ENCODE measurements at places on chromosomes 4 and X.

- DNase-seq = no peak
Measured at GRCh38 chr4:4549534-4549933, 7.7 kb upstream of the STX18 start.

DNA sequence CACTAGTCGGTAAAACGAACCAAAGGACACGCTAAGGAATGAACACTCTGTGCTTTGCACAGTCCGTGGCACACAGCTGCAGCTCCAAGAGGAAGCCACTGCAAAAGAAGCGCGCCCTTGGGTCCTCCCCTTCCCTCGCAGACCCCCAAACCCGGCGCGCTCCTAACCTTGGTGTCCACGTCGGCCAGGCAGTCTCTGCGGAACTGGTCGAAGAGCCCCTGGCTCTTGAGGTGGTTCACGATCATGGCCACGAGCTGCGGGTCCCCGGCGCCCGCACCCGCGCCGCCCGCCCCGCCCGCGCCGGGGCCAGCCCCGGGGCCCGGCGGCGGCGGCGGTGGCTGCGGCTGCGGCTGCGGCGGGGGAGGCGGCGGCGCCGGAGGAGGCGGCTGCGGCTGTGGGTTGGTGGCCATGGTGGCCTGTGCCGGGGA, 333 bp downstream of the BOD1L1 start:
- DNase-seq = no peak

GRCh38 chrX:44935640-44936039, 62.7 kb downstream of the KDM6A start:
- no peak for DNase-seq

DNA sequence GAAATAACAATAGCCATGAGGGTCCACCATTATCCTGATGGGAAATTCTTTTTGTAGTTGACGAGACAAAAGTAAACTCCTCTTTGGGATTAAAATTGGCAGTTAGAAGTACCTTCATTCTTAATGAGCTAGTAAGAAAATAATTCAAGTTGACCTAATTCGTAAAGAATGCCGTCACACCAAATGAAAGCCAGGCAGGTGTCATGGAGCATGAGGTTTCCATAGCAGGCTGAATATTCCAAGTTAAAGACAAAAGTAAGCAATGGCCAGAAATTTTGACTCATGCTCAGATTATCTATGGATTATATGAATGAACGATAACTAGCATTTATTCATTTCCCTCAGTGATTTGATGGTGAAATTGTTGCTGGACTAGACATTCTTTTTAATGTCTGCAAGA, 192.2 kb upstream of the FAT1 start:
- DNase-seq = no peak

DNA sequence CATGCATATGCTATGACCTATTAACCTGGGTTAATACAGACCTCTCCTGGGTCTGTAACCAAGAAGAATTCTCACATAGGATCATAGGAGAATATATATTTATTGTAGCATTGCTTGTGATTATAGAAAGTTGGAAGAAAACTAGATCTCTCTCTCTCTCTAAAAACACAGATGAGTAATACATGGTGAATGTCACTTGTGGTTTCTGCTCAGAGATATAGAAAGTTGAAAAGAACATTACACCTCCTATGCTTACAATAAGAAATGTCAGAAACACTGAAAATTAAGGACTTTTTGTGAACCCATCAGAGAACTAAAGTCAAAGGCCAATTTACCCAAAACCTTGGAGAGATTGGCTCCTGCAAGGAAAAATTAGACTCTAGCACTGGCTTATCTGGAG, 1389.5 kb downstream of the FAM133A start:
- DNase-seq = no peak

GRCh38 chrX:132732236-132732635, 226.2 kb downstream of the HS6ST2 start:
- DNase-seq = no peak

DNA sequence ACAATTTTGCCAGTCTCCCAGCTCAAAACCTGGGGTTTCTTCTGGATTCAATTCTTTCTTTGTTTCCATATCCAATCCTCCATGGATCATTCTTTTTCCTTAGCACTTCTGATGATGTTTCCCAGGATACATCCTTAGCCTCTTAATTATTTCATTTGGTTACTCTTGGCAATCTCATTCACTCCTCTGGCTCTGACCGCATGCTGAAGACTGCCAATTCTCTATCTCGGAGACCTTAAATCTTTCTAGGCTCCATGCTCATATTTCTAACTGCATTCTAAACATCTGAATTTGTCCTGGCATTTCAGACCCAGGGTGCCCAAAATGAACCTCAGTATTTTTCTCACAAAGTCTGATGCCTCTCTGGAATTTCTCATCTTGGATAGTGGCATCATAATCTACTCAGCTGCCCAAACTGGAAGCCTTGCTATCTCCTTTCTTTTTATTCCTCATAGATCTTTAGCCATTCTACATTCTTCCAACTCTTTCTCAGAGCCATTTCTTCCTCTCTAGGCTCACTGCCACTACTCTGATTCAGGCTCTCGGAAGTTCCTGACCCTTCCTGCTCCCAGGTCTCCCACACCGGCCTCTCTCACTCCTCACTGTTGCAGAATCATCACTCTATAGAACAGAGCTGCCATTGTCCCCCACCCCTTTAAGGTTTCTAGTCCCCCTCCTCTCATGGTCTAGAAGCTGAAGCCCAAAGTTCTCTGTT, 290.2 kb downstream of the CAMK2D start:
- no peak for DNase-seq

GRCh38 chrX:45601052-45601451, 400.4 kb upstream of the DIPK2B start:
- DNase-seq = no peak

DNA sequence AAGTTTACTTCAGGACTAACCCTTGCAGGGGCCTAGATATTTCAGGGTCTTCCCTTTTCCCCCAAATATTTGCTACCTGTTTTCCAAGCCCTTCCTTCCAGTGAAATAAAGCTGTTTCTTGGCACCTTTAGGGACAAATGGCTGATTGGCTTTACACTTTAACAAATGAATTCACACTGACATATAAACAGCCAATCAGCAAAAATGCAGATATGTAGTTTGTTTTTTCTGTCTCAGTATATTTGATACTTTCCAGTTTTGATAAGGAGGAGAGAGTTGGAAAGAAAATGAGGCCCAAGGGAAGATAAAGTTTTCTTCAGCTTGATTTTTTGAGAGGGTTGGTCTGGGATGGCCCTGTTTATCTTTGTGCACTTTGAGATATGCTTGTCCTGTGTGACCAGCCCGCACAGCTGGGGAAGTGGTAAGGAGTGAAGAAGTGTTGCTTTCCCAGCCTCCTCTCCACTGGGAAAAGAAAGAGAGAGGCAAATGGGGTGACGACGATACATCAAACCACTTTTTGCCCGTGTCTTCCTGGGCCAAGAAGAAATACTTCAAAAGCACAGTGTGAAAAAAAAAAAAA, 67.5 kb downstream of the MGST2 start:
- no peak for DNase-seq

- peak; percentile 46 for DNase-seq
Measured at GRCh38 chrX:9566150-9566621, 101.3 kb downstream of the TBL1X start.

DNA sequence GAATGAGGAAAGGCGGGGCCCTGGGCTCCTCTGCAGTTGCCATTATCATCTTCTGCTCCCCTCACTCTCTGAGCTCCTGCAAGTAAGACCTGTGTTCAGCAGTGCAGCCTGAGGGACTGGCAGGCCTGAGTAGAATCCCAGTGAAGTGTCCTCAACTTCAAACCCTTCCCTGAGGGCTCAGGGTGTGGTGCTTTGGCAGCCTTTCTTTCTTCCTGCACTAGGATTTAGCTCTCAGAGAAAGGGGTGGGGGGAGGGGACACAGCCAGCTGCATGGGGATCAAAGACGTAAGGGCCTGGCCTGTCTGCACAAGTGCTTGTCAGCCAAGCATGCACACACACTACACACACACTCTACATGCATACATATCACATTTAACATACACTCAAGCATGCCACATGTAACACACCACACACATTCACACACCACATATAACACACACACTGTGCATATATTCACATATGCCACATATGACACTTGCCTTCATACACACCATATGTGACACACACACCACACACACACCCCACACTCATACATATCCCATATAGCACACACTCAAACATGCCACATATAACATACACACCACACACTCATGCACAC, 223.4 kb upstream of the RPL34 start:
- no peak for DNase-seq

DNA sequence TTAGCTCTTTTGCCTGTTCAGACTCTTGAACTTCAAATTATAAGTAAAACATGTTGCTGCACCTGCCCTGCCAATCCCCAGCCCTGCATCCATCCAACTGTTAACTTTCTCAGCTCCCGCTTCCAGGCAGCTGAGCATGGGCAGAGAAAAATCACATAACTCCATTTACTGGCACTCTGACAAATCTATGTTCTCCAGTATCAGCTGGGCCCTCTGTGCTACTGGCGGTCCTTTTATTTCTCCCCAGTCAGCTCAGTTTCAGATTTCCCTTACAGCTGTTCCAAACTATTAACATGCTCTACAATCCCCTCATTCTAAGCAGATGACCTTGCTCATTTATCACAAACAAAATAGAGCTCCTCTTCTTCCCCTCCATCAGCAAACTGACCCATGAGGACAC, 240.4 kb upstream of the TET2 start:
- peak; percentile 77 for DNase-seq

DNA sequence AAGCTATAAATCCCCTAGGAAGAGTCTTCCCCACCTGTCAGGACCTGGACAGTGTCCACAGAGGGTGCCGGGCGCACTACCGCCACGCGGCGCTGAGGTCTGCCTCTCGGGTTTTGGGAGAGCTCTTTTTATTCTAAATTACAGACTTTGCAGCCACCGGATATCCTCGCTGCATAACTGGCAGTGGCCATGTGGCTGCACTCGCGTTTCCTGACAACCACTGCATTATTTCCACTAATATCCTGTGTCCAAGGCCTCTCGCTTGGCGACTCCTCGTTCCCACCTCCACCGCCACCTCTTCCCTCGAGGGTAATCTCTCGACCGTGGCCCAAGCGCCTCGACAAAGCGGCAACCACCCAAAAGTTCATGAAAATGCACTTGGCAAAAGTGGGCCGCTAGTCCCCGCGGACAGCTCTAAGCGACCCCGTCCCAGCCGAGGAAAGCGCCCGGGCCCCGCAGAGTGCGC, 512 bp upstream of the TMEM131L start:
- no peak for DNase-seq

DNA sequence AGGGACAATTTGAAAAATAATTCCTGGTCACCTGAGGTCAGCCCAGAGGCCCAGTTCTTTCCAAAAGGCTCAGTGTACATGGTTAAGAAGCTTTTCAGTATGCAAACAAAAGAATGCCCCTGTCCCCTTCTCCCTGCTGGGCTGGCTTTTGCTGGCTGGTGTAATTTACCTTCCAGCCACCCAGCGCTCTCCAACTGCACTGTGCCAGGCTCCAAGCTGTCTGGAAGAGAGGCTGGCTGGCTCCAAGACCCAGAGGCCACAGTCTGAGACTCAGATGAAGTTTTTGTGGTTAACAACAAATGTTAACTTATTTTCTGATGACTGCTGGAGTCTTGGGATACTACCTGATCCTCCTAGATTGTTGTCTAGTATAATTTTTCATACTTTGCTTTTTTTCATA, 11.9 kb upstream of the KIT start:
- DNase-seq = no peak

- no peak for DNase-seq
Measured at GRCh38 chr4:179804440-179804839, 2362.2 kb upstream of the AGA start.

DNA sequence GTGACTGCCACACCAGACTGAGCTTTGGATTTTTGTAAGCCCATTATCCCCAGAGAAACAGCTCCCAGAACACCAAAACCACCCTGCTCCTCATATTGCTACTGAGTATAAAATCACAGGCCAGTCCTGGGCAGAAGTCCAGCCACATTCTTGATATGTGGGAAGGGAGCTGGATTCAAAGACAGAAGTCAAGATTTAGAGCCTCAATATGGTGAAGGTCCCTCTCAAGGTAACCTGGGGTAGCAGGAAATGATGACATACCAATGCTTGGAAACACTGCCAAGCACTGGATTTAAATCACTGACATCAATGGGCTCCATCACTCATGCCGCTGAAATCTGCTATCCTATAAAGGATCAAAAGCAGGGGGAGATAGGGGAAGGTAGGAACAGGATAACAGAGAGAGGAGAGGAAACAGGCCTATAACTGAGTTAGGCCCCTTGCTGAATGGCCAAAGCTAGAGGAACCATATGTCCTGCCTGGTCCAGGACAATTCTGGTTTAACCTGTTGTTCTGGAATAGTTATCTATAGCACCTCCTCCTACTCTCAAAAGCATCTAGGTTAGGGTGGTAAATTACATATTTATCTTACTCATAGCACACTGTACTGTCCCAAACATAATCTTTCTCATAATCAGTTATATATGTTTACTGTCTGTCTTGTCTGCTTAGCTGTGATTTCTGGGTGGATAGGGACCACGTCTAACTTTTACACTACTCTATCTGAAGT, 83.7 kb upstream of the NHS start:
- DNase-seq = no peak

GRCh38 chr4:123816462-123816861, 419.9 kb downstream of the SPRY1 start:
- DNase-seq = no peak

DNA sequence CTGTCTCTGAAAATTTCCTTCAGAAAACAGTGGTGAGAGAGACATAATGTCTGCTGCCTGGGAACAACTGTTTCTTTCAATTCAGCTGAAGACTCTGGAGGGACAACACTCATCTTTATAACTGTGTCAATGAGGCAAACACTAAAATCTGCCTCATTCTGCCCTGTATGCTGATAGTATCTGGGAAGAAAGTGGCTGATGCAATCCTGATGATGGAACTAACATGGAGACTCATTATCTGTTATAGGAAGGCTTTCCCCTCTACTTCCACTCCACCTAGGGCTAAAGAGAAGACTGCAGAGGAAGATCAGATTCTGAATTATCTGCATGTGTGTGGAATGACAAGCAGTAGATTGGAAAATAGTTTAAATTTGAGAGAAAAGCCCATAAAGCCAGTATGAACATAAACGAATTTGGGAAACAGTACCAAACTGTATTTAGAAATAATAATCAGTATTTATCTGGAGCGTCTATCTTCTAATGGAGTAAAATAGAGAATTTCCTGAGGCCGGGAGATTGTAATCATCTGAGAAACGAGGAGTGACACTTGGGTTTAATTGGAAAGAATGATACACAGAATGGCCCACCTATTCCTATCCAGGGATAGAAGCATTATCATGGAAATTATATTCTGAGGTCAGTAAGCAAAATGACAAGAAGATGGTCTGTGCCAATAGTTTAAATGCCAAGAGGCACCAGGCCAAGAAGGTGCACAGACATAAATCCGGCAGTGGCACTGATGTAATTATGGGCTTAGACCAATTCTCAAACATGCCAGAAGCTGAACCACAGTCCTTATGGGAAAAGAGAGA, 85.4 kb downstream of the SHISA3 start:
- no peak for DNase-seq
